ENCODE measurements at places on chromosomes 6 and 20.

DNA sequence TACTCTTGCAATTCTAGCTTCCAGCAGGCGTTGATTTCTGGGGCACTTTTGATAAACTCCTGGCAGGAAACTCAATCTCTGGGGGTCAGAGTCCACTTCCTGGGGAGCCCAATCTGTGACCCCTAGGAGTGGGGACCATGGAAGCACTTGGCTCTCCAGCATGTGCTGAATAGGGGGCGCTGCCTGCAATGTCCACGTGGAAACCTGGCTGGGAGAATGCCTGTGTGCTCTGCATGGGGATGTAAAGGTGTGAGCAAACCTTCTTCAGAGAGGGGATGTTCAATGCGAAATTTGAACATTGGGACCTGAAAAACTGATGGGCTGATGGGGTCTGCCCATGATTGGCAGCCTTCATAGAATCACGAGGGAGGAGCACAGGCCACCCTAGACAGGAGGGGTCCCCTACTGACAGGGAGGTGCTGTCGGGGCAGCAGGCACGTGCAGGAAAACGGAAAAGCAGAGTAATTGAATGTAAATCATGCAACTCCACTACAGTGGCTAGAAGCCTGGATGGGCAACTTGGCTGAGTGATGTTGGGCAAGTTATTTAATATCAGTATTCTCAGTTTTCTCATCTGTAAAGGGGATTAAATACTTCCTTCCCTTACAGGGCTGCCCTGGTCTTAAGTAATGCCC lies 47.8 kb downstream of the CEP43 start:
- DNase-seq = no peak

GRCh38 chr6:52375780-52376556 lies 14.0 kb downstream of the PAQR8 start:
- no peak for DNase-seq

GRCh38 chr20:48631114-48632016 lies 196.4 kb downstream of the PREX1 start:
- no peak for DNase-seq

DNA sequence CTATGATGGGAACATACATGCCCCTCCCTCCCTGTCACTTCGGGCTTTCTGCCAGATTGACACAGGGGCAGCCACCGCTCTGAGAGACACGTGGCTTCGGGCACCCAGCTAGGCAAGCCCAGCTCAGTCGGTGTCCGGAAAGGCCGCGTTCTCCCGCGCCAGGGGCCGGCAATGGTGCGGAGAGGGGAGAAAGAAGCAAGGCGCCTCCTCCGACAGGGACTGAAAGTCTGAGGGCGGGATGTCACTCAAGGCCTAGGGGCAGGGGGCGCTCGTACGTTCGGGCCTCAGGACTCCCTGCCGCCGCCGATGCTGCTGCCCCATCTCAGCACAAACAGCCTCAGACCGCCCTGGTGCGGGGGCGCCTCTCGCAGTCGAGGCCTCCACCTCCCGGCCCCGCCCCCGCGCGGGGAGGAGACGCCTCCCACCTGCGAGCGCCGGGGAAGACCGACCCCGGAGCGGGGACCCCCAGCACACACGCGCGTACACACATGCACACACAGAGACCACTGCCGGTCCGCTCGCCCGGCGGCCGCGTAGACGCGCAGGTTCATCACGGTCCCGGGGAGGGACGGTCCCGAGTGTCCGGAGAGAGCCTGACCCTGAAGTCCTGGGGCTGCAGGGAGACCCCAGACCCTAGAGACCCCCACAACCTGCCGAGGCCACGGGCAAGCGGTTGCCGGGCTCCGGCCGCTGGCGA lies 1.9 kb downstream of the GRM4 start:
- no peak for DNase-seq

- no peak for DNase-seq
Observed at GRCh38 chr20:910132-910869, 5.8 kb downstream of the ANGPT4 start.

DNA sequence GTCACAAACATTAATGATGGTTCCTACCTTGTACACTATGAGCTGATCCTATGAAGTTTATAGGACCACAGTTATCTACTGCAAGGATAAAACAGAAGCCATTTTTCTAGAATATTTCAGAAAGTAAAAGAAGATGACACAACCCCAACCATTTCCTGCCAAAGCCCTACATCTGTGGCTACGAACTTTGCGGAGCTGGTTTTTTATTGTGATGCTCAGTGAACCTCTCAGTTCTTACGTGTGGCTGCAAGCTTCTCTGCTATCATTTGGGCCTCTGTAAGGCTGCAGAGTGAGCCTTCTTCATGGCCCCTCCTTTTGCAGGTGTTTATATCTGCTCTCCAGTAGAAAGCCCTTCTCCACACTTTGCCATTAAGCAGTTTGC lies 17.8 kb upstream of the TAGAP start:
- no peak for DNase-seq

DNA sequence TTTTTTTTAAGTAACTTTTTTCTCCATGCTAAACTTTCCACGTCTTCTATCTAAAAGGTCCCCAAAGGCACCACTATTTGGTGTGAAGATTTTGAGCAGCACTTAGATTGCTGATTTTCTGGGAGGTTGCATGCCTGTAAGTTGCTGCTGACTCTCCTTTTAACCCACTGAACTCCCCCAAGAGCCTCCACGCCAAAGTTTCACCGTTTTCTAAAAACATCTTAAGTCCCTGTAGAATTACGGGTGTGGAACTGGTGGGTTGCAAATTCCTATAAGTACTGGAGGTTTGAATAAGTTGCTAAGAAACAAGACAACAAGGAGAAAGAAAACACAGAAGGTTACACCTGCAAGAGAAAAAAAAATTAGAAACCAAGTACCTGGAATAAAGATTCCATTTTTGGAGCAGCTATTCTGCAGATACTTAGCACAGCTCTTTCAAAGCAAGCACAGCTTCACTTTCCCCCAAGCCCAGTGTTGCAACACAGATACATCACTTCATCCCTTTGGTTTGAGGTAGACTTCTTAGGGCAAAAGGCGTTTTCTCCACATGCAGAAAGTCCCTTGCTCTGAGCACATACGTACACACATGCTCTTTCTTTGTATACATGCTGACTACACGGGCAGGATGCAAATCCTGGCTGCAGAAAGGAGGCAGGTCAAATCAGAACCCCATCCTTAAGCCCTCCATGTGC lies 5.0 kb downstream of the JAG1 start:
- no peak for DNase-seq

DNA sequence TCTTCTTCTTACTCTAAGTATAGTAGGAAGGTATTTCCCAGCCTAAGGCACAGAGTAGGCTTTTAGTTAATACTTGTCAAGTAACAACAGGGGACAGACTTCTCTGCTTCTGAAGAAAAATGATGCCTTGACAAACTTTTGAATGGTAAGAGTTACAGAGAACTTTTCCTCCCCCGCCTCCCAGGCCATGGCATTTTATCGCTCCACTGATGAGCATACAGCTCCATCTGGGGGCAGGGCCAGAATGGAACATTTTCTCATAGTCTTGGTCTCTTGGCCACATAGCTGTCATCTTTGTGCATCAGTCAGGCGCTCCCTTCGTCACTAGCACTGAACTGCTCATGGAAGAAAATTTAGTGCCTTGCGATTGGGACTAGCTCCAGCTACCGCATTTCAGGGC lies 1066.8 kb upstream of the CITED2 start:
- DNase-seq = peak; percentile 89

DNA sequence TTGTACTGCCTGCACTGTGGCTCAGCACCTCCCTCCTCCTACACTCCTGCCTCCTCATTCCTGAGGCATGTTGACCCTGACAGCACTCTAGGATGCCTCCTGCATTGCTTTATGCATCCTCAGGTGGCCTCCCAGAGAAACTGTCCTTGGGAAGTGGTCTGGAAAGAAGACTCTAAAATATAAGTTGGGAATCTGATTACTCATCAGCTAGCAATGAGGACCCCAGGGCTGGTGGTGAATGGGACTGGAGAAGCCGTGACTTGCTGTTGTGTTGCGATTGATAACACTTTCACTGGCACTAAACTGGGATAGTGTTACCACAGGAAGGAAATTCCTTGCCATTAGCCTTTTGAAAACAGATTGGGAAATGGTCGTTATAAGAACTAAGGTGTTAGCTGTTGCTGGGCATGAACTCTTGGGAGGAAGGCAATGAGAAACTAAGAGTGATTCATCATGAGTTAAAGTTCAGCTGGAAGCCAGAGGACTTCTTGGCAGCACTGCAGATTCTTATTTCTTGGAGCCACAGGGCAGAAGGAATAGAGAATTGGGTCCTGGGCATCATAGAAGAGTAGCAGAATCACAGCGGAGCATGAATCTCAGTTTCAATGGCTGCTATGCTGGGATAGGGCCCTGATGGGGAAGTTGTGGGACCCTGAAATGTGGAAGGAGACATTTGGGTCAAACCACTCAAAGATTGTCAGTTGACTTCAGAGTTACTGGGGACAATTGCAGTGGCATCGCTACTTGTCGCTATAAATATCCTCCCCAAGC lies 10.1 kb upstream of the SIRPD start:
- DNase-seq = peak; percentile 95

DNA sequence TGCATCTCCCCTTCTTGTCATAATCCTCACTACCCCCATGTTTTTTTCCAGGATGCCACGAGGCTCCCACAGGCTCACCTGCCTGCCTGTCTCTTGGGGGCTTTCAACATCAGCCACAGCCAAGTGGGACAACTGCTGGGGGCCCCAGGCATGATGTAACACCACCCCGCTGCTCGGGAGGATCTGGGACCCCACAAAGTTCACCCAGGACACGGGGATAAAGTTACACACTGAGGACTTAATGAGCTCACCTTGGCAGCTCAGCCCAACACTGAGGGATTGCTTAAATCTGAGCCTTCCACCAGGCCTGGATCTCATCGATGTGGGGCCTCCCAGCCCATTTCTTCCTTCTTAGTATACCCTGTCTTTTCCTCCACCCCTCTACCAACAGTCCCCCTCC lies 56.4 kb upstream of the NNAT start:
- DNase-seq = no peak

DNA sequence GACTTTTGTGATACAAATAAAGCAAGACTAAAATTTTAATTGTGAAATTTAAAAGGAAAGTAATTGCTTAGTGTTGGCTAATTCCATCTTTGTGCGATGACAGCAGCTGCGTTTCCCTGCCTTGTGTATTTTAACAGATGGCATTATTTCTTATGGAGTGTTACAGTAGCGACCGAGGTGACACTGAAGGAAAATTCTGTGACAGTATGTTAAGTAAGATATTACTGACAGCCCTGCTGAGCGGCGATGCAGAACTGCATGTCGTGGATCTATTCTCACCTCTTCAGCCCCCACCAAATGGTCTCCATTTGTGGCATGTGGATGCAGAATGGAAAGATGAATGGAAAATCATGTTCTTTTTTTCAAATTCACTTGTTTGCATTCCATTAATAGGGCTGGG lies 289.4 kb downstream of the RNF144B start:
- DNase-seq = no peak

GRCh38 chr6:51553246-51554015 lies 534.0 kb downstream of the PKHD1 start:
- no peak for DNase-seq

GRCh38 chr20:46634528-46634927 lies 16.7 kb downstream of the SLC13A3 start:
- no peak for DNase-seq

DNA sequence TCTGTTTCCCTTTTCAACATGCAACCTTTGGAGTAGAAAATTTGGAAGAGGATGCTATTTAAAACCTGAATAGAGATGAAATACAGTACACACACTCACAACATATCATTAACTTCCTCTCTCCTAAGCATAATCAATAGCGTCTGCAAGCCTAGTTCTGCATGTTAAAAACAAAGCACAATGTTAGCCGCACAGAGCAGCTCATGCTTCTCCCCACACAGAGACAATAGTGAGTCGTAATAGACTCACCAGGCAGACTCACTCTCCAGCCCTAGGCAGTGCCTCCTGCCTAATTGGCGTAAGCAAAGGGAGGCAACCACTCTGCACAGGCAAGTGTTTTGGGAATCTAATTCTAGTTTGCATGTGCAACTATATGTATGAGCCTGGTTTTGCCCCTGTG lies 45.8 kb upstream of the ARID1B start:
- peak; percentile 2 for DNase-seq

- DNase-seq = no peak
Observed at GRCh38 chr6:135114355-135115145, 59.9 kb upstream of the HBS1L start.

- DNase-seq = no peak
Observed at GRCh38 chr20:251354-251753, 6.2 kb upstream of the DEFB132 start.

GRCh38 chr6:118240878-118241528 lies 307.1 kb upstream of the PLN start:
- no peak for DNase-seq

GRCh38 chr6:75171567-75171966 lies 34.3 kb downstream of the COL12A1 start:
- no peak for DNase-seq

- DNase-seq = no peak
Observed at GRCh38 chr6:37822851-37823682, 3.5 kb downstream of the ZFAND3 start.

GRCh38 chr20:13687815-13688214 lies 49.1 kb upstream of the TASP1 start:
- DNase-seq = no peak

DNA sequence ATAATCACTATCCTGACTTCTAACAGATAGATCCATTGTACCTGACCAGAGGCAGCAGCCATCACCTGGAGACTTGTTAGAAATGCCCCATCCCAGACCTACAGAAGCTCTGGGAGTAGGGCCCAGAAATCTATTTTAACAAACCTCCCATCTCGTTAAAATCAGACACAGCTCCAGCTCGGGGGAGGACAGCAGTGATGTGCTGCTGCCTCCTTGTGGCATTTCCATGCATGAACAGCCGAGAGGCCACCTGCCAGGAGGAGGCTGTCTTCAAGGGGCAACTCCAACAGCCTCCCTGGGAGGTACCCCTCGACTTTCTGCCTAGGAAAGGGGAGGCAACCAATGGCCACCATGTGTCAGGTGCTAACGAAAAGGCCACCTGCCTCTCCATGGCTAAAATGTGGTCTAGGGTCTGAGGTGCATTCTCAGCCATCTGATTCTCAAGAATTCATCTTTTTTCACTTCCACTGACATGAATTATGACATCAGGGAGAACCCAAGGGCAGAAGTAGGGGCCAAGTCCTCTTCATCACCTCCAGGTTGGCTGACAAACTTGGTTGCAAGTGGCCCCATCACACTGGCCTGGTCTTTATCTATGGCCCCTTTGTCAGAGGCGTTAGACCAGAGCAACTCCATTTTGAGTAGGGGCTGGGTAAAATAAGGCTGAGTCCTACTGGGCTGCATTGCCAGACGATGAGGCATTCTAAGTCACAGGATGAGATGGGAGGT lies 12.2 kb upstream of the KCNK15 start:
- peak; percentile 31 for DNase-seq

DNA sequence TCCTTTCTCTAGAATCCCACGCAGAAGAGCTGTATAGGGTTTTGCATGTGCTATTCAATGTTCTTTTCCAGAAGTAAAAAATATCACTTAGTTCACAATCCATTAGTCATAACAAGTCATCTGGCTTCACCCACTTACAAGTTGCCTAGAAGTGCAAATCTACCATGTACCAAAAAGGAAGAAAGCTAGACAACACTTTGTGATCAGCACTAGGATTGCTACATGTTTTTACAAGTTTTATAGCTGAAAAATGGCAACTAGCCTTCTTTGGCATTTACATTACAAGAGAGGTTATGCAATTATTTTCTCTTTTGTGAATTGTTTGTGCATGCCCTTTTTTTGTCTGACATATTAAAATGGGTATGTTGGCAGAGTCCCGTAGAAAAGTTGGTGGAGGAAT lies 85.6 kb upstream of the PTPRK start:
- no peak for DNase-seq

- no peak for DNase-seq
Observed at GRCh38 chr6:33857093-33857931, 53.5 kb upstream of the MLN start.
